ENCODE measurements at places on chromosomes 16 and 17.

- DNase-seq, result no peak
Observed at GRCh38 chr16:58635502-58635901, 5.9 kb upstream of the CNOT1 start.

DNA sequence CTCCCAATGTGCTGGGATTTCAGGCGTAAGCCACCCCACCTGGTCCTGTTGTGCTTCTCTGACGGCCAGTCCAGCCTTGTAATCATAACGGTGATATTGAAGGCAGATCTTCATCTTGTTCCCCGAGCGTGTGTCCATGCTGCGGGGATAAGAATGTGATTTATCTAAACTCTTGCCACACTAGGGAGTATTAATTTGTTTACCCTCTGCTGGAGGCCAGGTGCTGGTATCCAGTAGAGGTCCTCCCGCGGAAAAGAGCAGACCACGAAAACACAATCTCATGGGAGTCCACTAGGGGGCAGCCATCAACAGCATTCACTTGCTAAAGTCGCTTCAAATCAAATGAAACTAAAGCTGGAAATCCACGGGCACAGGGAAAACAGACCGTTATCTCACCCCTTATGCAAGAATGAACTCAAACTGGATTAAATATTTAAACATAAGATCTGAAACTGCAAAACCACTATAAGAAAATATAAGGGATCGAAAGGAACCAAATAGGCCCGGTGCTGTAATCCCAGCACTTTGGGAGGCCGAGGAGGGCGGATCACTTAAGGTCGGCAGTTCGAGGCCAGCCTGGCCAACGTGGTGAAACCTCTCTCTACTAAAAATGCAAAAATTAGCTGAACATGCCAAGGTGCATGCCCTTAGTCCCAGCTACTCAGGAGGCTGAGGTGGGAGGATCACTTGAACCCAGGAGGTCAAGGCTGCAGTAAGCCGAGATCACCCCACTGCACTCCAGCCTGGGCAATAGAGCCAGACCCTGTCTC, 22.3 kb upstream of the RBBP6 start:
- DNase-seq, result no peak

DNA sequence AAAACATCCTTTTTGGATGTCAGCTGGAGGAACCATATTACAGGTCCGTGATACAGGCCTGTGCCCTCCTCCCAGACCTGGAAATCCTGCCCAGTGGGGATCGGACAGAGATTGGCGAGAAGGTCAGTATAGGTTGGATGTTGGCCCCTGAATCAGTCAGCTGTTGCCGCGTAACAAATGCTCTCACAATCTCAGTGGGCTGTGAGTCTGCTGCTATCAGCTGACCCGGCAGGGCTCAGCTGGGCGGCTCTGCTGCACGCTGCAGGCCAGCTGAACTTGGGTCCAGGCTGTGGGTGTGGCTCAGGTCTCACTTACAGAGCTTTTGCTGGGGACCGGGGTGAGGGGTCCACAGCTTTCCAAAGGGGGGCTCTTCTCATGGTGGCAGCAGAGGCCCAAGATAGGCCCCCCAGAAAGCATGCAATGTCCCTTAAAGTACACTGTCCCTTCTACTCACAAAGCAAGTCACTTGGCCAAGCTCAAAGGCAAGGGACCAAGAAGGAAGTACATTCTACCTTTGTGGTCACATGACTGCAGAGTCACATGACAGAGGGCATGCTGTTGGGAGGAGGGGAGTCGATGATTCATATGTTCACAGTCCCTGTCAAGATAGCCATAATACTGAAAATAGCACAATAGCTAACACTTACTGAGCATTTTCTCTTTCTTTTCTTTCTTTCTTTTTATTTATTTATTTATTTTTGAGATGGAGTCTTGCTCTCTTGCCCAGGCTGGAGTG, 134.2 kb downstream of the ABCC1 start:
- no peak for DNase-seq

DNA sequence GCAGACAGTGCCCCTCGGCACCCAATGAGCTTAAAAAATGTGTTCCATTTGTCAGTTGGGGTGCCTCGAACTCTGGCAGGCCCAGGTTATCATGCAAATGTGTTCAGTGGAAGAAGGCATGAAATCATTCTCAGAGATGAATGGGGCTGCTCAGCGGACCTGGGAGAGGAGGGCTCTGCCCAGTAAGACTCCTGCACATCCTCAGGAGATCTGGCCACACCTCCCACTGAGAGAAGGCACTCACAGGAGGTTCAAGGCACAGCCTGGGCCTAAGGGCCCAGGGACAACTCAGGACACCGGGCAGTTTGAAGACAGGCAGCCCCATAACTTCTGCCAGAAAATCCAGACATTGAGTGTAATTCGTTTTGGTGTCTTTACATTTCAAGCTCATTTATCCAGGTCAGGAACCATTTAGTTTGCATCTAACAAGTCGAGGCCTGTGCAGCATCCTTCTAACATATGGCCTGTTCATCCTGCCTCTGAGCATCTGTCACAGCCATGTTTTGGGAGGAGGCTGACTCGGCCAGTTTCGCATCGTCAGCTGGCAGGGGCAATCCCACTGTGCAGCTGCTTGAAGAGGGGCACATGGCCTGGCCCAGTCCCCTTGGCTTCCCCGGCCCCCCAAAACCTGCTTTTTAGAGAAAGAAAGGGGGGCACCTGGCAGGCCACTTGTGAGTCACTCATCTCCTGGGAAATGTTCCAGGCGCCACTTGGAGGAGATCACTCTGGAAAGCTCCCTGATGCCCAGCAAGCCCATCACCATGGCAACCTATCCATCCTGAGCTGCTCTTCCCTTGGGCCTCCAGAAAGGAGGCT, 31.2 kb upstream of the BCAR1 start:
- DNase-seq, result no peak

GRCh38 chr17:6045621-6046357, 24.4 kb upstream of the WSCD1 start:
- DNase-seq, result no peak

All from vagina (tissue), 2 donors.